ENCODE measurements at places on chromosomes 3 and 15.
A peak's percentile ranks its signal among the peaks of the same experiment; 100 is the strongest.

DNA sequence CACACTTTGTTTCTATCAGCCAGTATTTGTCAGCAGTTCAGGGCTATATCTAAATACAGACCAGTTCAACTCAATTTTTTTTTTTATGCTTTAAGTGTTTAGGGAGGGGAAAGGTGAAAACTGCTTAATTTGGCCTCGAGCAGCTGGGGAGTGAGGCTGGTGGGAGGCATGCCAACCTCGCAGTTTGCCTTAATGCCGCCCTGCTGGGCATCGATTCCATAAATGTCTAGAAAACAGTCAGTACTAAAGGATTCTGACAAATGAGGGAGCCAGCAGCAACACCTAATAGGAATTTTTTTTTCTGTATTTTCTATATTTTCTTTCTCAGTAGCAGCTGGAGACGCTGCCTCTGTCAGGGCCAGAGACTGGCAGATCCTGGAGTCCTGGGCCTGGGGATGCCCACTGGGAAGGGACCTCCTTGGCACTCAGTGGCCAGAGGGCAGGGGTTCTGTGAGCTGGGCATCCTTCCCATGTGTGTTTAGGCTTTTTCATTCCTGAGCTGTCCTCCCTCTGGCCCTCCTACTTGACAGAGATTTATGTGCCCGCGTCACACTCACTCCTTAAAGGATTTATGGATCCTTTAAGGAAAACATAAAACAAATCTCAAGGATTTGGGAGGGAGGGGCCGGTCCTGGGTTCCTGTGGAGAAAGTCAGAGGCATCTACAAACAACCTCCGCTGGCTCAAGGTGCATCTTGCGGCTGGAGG is 117.8 kb downstream of the WNT5A start:
- no peak for DNase-seq

DNA sequence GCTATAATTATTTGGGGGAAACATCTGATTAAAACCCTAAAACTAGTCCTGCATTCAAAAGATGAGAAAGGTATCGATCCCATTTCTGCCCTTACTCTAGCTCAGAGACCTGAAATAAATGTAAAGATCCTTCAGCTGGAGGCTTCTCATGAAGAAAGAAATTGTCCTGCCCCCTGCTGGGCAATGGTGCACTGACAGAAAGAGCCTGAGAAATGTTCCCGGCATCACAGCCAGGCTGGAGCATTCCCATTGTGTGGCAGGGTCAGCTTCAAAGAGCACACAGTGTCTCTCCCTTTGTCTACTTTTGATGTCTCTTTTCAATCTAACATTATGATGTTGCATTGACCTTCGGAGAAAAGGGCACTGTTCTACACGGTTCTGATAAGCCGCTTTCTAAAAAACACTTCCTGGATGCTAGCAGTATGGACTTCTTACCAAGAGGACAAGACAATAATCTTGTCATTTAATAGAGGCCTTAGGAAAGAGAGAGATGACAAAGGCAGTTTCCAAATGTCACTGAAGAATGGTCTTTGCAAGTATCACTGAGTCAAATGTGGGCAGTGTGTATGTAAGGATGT is 287.5 kb downstream of the MAGI1 start:
- DNase-seq, result no peak

- DNase-seq, result no peak
Observed at GRCh38 chr3:133896002-133896761, 500 bp upstream of the RAB6B start.

- DNase-seq, result no peak
Observed at GRCh38 chr3:24505691-24506550, 11.3 kb upstream of the THRB start.

- no peak for DNase-seq
Observed at GRCh38 chr3:134655706-134656105, 4.9 kb upstream of the KY start.

GRCh38 chr15:75929799-75930565 is 26.3 kb downstream of the FBXO22 start:
- DNase-seq, result no peak

GRCh38 chr3:175619369-175619768 is 760.2 kb downstream of the NAALADL2 start:
- peak; percentile 49 for DNase-seq

DNA sequence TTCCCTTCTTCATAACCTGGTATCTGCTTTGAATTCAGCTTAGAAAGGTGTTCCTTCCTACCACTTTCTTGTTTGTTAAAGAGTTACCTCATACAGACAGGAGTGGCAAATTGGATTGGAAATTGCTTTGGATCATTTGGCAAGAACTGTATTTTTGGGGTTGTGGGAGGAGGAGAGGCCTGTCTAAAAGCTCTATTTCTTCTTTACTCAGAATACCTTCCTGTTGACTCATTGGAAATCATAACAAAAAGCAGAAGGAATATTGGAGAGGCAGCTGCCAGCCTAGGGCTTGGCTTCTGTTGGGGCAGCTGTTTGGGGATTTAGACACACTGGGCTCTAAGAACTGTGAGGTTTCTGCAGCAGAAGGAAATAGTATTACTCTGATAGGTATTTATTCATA is 14.2 kb downstream of the IQGAP1 start:
- DNase-seq, result no peak

DNA sequence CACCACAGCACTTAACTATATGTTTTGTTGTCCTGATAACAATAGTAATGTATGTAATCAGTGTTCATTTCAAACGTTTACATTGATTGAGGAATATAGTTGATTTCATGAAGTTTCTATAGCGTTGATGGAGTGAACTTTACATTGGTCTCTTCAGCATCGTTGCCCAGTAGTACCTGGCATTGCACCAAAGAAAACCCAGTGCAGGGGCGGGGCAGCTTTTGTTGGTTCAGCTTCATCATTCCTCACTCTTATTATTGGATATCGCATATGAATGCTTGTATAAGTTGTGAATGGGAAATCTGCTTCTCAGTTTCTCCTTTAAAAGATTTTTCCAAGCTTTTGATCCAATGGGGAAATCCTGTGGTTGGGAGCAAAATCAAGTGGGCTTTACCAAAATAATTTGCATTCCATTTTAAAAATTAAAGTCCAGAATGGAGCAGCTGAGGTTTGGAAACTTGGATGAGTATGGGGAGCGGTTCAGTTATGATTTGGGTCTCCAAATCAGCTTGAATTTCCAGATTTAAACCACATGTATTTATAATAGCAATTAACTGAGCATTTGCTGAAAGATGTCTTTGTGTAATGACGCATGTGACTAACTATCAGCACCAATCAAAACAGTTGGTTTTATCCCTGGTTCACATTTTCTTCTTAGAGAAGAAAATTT is 213.7 kb downstream of the ALCAM start:
- no peak for DNase-seq

DNA sequence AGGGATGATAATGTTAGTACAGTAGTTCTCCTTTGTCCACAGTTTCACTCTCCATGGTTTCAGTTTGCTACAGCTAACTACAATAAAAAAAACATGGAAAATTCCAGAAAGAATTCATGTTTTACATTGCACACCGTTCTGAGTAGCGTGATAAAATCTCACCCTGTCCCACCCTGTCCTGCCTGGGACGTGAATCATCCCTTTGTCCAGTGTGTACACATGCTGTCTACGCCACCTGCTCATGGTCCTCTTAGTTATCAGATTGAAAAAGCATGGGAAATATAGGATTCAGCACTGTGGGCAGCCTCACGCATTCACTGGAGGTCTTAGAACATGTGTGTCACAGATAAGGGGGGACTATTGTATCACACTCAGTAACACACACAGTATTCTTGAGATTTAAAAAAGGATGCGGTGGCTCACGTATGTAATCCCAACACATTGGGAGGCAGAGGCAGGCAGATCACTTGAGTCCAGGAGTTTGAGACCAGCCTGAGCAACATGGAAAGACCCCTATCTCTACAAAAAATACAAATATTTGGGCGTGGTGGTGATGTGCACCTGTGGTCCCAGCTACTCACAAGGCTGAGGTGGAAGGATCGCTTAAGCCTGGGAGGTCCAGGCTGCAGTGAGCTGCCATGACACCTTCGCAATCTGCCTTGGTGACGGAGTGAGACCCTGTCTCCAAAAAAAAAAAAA is 8.7 kb upstream of the FLNB start:
- DNase-seq, result no peak

- no peak for DNase-seq
Observed at GRCh38 chr15:63833021-63833696, 589 bp downstream of the HERC1 start.

DNA sequence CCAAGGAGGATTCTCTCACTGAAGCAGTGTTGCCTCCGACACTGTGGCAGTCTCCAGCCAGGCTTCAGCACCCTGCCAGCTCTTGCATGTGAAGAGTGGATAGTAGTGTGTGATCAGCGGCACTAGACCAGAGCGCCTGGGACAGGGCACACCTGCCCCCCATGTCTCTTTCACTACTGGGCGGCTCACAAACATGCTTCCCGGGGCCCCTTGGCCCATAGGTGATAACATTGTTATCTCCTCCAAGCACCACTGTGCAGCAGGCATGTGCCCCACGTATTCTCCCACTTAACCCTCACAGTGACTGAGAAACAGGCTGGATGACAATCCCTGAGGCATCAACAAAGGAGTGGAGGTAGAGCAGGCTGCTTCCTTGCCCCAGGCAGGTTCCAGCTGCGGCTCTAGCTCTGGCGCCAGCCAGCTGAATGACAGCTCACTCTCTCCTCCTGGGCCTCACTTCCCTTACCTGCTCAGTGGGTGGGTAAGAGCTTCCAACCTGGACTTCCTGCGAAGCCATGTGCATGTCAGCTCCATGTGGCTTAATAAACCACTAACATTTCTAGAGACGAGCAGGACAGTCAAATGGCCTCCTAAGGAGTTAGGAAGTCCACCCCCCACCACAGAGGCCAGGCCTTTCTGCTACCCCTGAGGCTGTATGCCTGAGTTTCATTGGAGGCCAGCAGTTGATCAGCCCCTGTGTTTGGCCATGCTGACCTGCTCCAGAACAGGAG is 37.8 kb downstream of the KLF13 start:
- DNase-seq, result no peak

DNA sequence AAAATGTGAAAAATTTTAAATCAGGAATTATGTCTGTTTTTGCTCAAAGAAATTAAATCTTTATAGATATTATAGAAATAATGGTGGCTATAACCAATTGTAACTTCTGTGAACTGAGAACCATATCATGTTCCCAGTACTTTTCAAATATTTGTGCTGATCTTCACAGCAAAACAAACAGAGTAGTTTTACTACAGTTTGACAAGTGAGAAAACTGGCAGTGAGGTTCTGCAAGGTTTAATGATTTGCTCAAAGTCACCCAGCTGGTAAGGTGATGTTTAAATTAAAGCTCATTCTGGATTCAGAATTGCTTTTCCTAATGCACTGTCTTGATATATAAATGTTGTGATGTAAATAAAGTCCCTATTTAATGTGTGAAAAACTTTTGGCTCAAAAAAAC is 22.0 kb upstream of the SPTSSB start:
- no peak for DNase-seq

GRCh38 chr3:149777414-149778214 is 14.7 kb downstream of the ANKUB1 start:
- no peak for DNase-seq

DNA sequence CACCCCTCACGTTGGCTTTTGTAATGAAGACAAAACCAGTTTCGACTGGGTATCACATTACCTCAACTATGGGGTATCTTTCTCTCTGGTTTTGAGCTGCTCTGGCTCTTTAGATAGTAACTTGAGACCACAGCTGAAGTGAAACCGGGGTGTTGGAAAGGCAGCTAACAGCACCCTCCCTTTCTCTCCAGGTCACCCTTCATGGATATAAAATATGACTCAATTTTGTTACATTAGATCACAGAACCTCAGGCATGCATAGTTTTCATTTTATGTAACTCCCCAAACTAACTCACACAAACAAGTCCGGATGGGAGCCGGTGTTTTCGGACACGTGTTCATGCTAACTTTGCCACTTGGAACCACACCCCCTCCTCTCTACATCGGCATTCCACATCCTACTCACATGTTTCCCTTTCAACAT is 90.7 kb downstream of the NR2F2 start:
- DNase-seq, result no peak

DNA sequence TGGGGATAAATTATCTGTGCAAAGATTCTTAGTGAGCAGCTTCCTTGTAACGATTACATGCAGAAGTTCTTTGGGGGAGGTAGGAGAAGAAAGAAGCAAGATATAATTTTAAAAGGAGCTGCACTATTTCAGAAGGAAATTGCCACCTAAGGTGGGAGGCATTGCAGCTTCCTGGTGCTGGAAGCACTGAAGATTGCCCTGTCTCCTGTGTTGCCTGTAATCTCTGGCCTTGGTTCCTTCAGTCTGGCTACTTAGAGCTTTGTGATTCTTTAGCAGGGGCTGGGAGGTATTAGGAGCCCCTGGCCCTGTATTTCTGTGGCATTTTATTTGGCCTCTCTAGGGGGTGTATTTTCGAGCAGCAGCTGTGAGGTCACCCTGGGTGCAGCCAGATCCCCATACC is 35.5 kb downstream of the CACNA2D3 start:
- DNase-seq, result no peak

Data from NCI-H187 treated with DMSO at 0.1 percent for 48 hours (cell line).